ENCODE measurements at places on chromosomes 6 and 20.
A peak's percentile ranks its signal among the peaks of the same experiment; 100 is the strongest.

DNA sequence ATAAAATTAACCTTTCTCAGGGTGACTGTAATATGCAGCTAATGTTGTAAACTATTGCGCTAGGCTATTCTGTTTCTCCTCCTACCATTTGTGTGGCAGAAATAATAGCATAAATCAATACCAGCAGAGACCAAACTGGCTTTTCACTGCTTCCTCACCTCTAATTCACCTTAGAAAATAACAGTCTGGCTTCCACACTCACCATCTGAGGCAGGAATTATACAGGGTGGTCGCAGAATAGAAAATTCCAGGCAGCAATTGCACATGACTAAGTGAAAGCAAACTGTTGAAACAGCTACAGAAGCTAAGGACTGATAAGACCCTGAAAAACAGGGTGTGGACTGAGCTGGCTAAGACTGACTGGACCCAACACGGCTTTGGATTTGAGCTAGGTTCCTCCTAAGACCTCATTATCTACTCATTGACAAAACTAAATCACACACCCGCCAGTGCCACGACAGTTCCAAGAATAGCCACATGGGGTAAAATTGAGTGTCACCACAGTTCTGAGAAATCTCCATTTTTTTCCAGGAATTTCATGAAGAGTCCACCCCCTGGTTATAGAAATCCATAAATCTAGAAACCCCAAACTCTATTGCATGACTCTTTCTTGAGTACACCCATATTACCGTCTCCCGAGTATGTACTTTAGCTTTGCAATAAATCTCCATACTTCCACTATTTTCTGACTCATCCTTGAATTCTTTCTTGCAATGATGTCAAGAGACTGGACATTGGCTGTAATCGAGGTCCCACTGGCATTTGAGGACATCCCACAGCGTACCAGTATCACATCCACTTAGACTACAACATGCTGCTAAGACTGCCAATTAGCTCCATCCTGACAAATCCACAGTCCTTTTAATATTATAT, 60.9 kb upstream of the KCNQ5 start:
- no peak for DNase-seq

DNA sequence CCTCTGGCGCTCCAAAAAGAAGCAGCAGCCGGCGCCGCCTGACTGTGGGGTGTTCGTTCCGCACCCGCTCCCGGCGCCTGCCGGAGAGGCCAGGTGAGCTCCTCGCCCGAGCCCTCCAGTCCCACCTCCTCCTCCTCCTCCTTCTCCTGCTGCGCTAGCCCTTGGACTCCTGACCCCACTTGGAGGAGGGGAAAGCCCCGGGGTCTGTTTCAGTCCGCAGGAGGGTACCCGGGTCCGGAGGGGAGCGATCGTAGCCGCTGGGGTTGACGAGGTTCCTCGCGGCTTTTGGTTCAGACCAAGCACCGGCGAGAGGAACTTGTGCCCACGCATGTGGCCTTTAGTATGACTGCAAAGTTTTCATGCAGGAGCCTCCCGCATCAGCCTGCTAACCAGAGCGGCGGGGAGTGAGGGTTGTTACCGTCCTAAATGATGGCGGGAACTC, 493 bp downstream of the CRYBG1 start:
- peak; percentile 83 for DNase-seq

DNA sequence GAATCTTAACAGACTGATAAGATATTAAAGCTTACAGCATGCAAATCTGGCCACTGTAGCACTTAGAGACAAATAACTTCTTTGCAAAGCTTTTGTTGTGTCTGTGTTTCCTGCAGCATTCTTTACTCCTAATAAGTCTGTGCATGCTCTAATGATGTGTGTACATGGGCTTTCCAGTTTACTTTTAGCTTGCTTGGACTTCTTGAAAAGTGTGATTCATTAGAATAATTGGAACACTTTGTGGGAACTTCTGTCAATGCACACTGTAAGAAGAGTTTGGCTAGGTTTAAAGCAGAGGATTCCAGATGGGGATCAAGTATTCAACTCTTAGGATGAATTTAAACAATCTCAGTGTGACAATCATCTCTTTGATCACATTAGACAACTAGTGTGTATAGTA, 22.1 kb upstream of the TINAG start:
- no peak for DNase-seq

DNA sequence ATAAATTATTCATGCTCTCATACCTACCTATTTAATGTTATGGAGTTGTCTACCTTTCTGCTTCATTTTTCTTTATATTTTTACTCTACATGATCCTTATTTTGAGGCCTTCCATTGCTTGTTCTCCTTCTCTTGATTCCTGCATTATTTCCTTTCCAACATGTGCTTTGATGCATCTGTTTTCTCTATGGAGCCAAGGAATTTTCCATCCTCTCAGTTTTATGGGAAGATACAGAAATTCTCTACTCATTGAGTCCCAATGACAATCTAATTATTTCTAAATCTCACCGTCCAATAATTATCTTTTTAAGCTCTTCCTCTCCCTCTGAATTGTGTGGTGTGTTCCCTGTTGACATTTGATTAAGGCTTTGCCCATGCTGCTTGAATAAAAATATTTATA, 136.0 kb downstream of the PACRG start:
- DNase-seq, result no peak

GRCh38 chr6:1182722-1183521, 129.0 kb upstream of the FOXQ1 start:
- DNase-seq, result no peak

DNA sequence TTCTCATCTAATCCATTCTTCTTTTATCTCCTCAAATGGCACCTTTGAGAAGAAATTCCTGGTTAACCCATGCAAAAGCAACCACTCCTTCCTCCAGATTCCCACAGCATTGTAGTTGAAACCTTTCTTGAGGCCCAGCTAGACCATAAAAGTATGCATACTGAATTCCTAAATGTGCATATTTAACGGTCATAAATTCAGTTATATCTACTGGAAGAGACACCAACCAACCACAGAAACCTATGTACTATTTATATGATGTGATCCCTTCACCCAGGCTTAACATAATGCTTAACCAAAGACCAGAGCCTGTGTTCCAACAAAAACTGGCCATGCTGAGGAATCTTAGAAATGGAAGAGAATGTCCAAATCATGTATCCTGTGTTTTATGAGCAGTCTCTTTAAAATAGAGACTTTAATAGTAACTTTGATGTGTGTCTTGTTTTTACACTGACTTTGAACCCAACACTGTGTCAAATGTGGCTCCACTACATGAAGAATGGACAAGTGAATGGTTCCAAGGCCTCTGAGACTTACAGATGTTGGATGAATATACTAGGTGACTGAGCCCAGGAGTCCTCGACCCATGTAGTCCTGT, 11.4 kb upstream of the TAF8 start:
- no peak for DNase-seq

- DNase-seq, result no peak
These were observed 116.2 kb upstream of the PLCB4 start for GRCh38 chr20:8952721-8953120.

DNA sequence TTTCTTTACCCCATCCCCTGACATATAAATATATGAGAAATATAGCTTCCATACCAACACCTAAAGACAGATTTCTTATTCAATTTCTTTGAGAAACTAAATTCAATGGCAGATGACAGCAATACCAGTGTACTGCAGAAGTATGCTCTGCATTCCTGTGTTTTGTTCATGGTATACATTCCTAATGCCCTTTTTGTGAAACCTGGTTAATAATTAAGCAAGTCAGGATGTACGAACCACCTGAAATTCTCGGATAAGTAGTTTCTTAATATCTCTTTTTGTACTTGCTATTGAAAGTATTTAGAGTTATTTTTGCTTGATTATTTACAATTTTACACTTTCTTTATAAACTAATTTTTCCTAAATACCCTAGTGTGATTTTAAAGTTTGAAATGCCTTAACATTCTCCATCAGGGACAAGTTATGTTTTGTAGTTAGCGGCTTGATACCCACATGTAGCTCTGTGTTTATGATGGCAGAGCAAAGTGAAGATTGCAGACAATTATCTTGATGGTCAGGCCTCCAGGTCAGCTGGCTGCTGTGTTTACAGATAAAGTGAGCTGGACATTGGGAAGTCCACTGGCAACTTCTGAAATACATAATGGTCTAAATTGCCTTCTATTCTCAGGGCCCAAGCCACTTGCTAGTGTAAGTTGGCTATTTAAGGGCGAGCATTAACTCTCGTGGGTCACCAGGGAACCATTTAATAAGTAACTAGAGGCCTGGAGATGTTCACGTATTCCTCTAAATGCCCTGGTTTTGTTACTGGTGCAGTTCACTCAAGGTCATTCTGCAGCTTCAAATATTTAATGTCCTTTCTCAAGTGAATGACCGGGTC, 58.2 kb downstream of the PLCB1 start:
- DNase-seq, result no peak

DNA sequence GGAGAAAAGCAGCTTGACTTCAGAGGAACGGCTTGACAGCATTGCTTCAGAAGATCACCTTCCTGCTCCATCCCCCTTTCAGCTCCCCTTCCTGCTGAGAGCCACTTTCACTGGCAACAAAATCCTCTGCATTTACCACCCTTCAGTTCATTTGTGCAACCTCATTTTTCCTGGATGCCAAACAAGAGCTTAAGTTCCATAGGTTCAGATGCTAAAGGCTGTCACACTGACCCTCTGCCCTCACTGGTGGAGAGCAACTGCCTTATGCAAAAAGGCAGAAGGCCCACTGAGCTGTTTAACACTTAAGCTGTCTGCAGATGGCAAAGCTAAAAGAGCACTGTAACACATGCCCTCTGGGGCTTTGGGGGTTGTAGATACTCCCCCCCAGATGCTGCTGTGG, 131.2 kb upstream of the SPACA1 start:
- no peak for DNase-seq

- no peak for DNase-seq
These were observed 23.0 kb downstream of the CD164 start for GRCh38 chr6:109359248-109359647.

GRCh38 chr6:75331151-75331550, 46.6 kb upstream of the TMEM30A start:
- DNase-seq, result no peak

GRCh38 chr6:30711758-30712380, 5.2 kb downstream of the MDC1 start:
- DNase-seq, result no peak

DNA sequence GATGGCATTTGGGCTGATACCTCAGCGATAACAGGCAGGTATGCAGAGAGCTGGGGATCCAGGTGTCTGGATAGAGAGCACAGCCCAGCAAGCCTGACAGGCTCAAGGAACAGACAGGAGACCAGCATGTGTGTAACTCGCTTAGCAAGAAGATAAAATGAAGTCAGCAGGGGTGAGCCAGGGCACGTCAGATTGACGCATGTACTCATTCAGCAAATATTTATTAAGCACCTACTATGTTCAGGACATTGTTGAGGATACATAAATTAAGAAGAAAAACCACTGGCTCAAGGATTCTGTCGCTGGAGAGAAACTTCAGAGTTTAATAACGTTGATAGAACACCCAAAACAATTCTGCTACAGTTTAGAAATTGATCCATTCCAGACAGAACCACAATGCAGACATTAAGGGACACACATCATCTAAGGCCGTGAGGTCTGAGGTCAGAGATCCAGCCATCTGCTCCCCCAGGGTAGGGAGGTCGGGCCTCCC, 1.0 kb upstream of the DUSP22 start:
- no peak for DNase-seq

DNA sequence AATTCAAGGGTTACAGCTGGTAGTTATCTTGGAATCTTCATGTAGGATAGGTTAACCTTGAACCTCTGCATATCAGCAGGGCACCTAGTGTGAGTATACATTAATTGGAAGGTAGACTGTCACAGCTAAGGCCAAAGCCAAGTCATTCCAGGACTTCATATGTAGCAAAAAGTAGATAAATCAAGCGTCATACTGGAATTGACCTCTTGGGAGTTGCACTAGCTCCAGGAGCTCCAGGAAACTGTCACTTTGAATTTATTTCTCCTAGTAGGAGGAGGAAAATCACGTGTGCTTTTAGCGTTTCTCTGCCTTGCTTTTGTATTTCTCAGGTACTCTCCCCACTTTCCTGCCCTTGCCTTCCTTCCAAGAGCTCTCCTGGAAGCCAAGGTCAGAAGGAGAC, 30.3 kb downstream of the RIPOR2 start:
- no peak for DNase-seq

DNA sequence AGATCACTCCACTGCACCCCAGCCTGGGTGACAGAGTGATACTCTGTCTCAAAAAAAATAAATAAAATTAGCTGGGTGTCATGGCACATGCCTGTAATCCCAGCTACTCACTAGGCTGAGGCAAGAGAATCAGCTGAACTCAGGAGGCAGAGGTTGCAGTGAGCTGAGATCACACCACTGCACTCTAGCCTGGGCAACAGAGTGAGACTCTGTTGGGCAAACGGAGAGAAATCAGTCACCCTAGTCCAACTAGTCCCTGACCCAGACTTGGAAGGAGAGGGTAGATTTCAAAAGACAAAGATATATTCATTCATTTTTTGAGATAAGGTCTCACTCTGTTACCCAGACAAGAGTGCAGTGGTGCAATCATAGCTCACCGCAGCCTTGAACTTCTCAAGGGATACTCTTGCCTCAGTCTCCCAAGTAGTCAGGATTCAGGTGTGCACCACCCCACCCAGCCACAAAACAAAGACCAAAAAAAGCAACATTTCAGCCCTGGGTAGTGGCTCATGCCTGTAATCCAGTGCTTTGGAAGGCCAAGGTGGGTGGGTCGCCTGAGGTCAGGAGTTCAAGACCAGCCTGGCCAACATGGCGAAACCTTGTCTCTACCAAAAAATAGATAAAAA, 26.2 kb upstream of the NCOA3 start:
- no peak for DNase-seq

DNA sequence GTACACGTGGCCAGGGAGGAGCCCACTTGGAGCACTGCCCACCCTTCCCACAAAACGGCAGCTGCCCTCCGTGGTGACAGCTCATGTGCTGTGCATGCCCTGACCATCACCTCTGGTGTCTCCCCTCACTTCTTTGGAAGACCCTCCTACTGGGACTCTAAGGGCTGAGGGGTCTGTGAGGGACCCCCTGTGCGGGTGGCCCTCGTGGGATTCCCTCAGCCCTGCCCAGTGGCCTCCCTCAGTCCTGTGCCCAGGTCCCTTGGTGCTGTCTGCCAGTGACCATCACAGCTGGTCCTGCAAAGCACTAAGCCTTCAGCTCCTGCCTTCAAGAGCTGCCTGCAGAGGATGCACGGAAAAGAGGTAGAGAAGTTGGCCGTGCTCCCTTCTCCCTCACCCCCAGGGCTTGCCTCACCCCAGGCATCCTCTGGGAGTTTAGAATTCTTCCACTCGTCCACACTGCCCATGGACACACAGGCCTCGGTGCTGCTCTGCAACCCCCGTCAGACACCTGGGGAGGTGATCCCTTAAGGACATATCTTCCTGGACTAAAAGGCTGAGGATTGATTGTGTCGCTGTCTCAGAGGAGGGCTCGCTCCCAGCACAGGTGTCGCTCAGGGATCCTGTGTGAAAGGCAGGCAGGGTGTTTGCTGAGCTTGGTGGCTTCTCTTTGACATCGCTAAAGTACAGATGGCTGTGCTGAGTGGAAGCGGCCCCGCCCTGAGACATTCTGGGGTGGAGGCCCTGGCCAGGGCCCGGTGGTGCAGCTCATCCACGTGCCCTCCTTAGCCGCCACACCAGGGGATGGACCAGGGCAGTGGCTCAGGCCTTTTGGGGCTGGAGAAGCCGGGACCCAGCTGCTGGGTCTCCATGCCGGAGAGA, 119.5 kb upstream of the FRMD1 start:
- DNase-seq, result no peak

All from left lung (tissue), 14 donors.